ENCODE measurements at places on chromosomes 12 and 14.
A peak's percentile ranks its signal among the peaks of the same experiment; 100 is the strongest.

DNA sequence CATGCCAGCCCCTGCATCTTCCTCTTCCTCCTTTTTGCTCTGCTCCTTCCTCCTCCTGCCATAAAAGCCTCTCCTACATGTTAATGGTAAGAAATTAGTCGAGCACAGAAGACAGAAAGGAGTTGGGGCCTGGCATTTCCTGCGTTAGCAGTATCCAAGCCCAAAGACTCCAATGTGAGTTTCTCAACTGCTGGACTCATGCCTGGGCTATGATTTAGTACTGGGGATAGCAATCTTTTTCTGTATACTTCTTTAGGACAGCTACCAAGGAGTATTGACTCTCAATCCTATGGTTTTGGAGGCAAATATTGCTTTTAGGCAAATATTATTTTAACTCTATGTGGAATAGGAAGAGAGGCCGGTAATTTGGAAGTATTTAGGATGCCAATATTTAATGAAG is 18.0 kb upstream of the SLC38A4 start:
- no peak for DNase-seq

- DNase-seq, result no peak
Measured at GRCh38 chr14:67493092-67493717, 4.7 kb upstream of the TMEM229B start.

GRCh38 chr14:62301911-62302310 is 539.7 kb downstream of the SNAPC1 start:
- DNase-seq, result no peak

- DNase-seq, result no peak
Measured at GRCh38 chr14:105477660-105478397, 3.2 kb downstream of the CRIP2 start.

DNA sequence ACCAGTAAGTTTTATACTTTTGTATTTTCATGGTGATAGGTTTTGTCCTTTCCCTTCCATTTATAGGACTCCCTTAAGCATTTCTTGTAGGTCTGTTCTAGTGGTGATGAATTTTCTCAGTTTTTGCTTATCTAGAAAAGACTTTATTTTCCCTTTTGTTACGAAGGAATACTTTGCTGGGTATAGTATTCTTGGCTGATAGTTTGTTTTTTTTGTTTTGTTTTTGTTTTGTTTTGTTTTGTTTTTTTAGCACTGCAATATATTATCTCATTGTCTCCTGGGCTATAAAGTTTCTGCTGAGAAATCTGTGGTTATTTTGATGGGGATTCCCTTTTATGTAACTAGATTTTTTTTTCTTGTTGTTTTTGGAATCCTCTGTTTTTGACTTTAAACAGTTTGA is 67.7 kb downstream of the FBXO33 start:
- DNase-seq, result no peak

DNA sequence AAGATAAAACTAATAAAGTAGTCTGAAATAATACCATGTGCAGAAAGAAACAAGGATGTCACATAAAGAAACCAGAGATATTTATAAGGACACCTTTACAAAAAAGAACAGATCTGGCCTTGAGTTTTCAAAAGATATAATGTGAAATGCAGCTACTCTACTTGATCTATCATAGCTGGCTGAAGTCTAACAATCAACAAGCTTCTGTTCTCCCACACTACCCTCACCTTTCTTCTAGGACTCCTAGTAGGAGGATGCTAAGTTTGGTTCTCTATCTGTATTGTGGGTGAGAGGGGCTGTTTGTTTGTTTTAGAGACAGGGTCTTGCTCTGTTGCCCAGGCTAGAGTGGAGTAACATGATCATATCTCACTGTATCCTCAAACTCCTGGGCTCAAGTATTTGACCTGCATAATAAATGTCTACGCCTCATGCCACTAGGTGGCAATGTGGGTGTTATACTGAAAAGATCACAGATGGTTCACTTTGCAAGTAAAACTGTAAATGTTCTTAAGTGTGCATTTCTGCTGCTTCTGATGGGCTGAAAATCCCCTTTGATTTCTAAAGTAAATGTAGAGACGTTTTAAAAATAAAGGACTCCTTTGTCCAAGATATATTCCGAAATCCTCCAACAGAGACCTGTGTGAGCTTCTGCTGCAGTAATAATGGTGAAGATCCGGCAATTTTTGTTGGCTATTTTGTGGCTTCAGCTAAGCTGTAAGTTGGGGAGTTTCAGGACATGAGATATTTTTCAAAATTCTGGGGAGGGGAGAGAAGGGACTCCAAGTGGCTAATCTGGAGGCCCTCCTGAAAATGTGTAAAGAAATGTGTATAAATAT is 269.3 kb downstream of the DAD1 start:
- DNase-seq, result peak; percentile 42

Data from D341Med (cell line).